T-cell (primary cell): ENCODE measurements at places on chromosomes 5 and 9.
A peak's percentile ranks its signal among the peaks of the same experiment; 100 is the strongest.

GRCh38 chr5:98771382-98772109 lies 1.9 kb upstream of the RGMB start:
- peak; percentile 37 for DNase-seq

DNA sequence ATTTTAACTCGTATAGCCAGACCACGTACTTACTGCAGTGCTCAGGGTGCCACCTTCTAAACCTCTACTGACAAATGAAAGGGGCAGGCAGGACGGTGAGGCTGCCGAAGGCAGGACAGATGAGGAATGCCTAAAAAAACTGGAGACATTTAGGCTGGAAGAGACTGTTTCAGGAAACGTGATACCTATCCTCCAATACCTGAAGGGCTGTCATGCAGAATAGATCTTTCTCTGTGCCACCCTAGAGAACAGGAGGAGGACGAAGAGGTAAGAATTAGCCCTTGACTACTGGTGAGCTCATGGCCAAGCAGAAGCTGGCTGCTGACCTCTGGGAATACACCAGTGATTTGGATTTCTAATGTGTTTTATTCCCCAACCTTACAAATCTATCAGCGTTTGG lies 139.4 kb downstream of the EFNA5 start:
- DNase-seq, result no peak

DNA sequence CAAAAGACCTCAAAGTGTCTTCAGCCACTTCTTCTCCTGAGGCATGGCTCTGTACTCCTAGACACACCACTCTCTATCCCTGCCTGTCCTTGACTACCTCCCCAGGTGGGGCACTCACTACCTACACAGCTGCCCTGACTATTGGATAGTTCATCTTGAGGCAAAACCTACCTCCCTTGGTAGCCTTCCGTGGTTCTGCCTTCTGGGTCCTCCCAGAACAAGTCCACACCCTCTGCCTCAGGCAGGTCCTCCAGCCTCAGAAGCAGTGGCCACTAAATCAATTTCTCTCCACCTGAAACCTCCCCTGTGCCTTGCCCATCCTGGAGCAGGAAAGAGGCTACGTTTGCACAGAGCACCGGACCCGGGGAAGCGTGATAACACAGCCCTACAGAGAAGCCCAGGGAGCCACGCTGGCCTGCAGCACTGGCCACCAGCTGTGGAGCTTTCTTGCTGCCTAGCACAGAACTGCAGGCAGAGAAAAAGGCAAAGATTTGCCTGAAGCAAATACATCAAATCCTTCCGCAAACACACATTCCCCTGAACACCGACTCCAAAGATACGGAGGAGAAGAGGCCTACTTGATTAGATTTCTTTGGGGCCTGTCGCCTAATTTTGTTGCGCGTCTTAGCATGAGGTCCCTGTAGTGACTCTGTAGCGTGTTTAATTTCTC lies 141.8 kb downstream of the C9orf50 start:
- DNase-seq, result no peak

DNA sequence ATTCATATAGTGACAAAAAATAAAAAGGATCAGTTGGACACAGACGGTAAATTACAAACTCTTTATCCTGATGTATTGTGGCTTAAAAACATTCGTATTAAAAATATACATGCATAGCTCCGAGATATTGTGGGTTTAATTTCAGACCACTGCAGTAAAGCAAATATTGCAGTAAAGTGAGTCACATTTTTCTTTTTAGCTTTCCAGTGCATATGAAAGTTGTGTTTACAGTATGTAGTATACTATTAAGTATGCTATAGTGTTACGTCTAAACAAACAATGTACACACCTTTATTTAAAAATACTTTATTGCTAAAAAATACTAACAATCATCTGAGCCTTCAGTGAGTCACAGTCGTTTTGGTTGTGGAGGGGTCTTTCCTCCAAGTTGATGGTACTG lies 551.8 kb downstream of the CETN3 start:
- DNase-seq, result no peak

GRCh38 chr5:74647096-74647495 lies 6.6 kb upstream of the ENC1 start:
- DNase-seq, result no peak

- peak; percentile 98 for DNase-seq
Measured at GRCh38 chr5:6712577-6713273, 507 bp upstream of the TENT4A start.

GRCh38 chr9:37218800-37219425 lies 98.5 kb downstream of the ZCCHC7 start:
- DNase-seq, result no peak

DNA sequence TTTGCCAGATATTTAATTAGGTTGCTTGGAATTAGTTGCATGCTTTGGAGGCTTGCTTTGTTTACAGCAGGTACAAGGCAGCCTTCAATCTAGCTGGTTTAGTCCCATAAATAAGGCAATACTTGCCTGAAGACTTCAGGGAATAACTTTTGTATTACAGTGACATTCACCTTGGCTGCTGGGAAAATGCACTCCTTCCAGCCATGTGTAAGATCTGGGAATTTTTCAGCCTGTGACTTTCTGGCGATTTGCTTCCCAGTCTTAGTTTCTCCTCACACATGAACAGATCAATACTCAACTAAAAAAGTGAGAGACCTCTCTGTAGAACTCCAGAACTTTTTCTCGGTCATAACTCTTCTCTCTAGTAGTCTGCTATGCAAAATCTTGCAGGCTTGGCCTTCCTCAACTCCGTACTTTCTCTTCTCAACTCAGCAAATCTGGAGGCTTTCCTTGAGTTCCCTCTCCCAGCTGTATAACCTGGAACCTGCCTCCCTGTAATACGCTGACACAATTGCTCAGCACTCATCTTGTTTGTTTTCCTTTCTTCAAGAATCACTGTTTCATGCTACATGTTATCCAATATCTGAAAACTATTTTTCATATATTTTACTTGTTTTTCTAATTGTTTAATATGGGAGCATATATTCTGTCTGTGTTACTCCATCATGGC lies 173.0 kb downstream of the MSX2 start:
- no peak for DNase-seq

- DNase-seq, result no peak
Measured at GRCh38 chr5:83426855-83427254, 44.7 kb upstream of the VCAN start.

DNA sequence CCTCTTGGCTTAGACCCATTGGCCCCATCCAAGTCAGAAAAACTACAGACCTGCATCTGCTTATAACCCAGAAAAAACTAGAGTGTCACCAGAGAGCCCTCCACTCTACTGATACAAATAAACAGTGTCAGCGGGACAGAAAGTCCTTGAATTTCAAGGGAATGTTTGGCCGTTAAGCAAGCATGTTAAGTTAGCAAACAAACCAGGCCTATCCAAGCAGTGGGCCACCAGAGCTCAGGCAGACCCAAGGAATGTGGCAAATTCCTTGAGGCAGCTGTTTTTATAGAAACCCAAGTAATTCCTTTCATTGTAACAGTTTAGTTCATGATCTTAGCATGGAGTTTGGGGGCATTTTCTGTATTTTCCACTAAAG lies 70.9 kb downstream of the PRLR start:
- no peak for DNase-seq

GRCh38 chr9:120946259-120946658 lies 19.7 kb upstream of the TRAF1 start:
- DNase-seq, result no peak

DNA sequence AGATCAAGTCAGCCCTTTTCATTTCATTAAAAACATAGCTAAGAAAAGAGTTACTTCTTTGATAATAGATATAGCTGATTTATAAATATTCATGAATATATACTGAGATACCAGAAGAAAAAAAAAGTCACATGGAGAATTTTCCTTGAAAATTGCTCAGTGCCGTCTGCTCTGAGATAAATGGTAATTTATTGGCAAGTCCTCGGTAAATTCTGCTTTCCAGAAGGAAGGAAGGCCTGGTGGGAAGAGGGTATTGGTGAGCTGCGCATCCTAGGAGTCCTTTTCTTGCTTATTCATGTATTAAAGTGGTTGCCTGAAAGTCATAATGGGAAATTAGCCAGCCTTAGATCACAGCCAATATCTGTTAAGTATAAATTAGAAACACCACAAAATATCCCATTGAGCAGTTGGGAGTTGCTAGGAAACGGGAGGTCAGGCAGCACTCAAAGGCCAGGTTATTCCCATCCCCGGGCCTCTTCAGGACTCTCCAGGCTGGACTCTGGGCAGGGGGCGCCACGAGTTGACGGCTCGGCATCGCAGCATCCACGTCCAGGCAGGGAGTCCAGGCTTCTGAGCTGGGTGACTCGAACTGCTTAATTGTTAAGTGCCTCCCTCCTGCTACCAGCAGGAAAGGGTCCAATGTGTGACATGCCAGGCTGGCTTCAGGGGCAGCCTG lies 116.7 kb upstream of the RETREG1 start:
- no peak for DNase-seq

- no peak for DNase-seq
Measured at GRCh38 chr5:114360816-114361723, 800 bp upstream of the KCNN2 start.

DNA sequence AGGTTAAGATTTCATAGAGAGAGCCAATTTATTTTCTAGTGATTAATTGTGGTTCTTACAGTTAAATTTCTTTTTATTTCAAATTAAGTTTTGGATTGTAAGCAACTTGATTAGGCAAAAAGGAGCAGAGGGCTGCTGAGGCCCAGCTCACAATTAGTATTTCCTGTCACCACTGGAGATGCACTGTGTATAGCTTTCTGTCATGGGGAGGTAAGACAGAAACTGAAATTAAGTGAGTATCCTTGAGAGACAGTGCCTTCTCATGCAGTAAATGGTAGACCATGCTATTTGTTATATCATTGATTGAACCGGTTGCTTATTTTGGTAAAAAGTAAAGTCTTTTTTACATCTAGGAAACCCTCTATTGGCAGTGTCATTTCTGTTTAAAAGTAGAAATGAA lies 190.7 kb downstream of the CCDC171 start:
- no peak for DNase-seq

GRCh38 chr5:45385321-45386058 lies 310.7 kb downstream of the HCN1 start:
- DNase-seq, result no peak

- DNase-seq, result no peak
Measured at GRCh38 chr9:14440062-14440461, 126.1 kb upstream of the NFIB start.

- no peak for DNase-seq
Measured at GRCh38 chr9:83778164-83778563, 39.4 kb downstream of the GKAP1 start.

DNA sequence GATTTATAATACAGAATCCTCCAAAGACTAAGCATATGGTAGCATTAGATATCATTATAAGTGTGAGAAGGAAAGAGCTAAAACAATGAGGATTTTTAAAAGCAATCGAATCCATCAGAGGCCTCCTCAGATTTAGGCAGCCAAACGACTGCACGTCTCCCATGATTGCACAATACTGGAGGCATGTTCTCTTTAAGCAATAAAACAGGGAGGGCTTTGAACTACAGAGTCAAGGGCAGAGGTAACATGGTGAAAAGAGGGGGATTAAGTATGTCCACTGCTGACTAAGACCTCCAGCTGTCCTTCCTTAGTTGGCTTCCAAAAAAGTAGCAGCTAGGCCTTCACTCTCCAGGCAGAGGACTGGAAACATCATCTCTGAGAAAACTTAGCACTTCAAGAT lies 298.7 kb upstream of the RGMB start:
- no peak for DNase-seq

GRCh38 chr5:177355868-177356168 lies 1.9 kb upstream of the RGS14 start:
- DNase-seq, result no peak

GRCh38 chr5:176741561-176742211 lies 68.7 kb upstream of the UNC5A start:
- no peak for DNase-seq
